ENCODE measurements at places on chromosomes 2 and 18.

DNA sequence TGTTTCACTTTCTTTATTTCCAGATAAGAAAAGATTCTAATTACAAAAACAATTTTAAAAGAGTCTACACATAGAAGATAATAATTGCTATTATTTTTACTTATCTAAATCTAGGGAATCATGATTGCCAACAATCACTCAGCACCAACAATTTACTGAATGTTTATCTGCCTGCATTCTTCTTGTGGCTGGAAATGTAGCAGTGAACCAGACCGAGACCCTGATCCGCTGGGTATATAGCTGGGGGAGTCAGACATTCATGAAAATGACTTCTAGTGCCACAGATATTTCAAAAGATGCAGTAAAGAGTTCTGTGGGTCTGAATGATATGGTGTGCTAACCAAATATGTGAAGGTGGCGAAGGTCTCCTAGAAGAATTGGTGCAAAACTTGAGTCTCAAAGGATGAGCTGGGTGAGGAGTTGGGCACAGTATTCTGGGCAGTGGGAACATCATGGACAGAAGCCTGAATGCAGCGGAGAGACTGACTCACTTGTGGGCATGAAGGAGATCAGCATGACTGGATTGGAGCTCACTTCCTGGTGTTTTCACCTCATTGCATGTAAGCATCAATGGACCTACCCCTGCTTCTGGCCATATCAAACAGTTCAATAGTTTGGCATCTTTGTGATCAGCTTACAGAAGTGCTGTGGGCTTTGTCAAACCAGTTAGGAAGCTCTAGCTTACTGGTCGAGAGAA, 26.1 kb upstream of the FN1 start:
- no peak for DNase-seq

DNA sequence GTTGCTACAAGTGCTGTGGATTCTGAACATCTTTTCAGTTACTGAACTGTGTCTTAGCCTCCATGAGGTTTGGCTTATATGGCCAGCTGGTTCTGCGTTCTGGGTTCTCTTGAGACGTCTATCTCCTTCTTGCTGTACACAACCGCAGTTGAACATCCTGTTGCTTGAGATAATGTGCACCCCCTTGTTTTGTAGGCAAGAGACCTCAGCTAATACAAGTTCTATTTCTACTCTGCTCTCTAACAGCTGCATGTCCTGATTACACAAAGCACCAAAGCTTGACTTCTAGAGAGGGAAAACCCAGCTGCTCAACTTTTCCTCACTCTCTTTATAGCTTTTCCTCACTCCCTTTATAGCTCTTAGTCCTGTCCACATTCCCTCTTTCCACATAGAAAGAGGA, 176.0 kb downstream of the LTBP1 start:
- DNase-seq = no peak

DNA sequence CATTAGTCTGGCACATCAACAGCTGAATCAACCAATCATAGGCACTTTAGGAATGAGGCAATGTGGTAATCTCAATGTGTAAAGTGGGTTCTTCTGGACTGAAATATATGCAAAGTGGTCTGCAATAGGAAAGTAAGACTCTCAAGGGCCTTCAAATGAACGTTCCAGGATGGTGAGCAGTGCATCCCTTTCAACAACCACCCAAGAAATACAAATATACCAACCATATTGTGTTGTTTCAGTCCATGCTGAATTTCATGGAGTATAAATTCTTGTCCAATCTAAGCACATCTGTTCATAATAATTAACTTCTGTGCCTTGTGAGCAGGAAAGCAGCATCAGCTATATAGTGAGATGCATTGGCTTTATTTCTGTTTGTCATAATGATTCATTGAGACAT, 556.2 kb downstream of the THSD7B start:
- peak; percentile 34 for DNase-seq

DNA sequence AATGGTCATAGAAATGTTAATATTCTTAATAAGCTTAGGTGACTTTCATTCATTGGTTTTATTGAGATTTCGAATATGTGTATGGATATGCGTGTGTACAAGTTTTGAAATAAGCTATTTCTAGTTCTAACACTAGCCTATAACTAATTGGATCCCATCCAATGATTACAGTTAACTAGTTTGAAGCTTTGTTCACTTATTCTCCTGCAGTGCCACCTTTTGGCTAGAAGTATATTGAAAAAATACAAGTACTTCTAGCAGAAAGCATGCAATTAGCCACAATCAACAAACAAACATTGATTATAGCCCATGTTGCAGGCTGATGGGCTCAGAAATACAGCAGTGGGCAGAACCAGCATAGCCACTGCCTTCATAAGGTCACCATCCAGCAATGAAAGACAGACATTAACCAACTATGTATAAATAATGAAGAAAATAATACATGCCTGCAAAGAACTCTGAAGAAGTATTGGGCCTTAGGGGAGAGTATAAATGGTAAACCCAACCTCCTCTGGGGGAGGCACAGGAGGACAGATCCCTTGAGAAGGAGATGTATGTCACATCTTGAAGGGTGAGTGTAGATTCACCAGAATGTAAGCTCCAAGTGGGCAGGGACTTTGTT, 5.1 kb upstream of the PIEZO2 start:
- DNase-seq = no peak

- no peak for DNase-seq
Observed at GRCh38 chr18:29104671-29105070, 927.7 kb upstream of the CDH2 start.

- no peak for DNase-seq
Observed at GRCh38 chr2:212990697-212991096, 160.7 kb downstream of the IKZF2 start.

GRCh38 chr2:11778923-11779757, 32.7 kb downstream of the LPIN1 start:
- DNase-seq = peak; percentile 90

GRCh38 chr2:168564641-168565040, 108.6 kb downstream of the CERS6 start:
- DNase-seq = no peak

DNA sequence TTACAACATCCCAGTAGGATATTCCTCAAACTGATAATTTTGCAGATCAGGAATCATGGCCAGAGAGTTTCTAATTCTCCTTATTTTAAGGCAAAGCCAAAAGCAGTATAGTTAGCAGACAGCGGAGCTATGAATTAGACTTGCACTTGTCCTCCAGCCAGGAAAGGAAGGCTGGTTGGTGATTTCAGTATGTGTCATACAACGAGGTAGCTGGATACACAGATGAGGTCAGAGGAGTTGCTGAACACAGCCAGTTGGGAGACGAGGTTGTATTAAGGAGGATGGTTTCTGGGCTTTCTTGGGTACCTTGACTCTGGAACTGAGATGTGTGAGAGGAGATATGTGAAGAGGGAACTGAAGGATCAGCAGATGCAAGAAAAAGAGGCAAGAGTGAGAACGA, 185.2 kb downstream of the SOX11 start:
- no peak for DNase-seq

DNA sequence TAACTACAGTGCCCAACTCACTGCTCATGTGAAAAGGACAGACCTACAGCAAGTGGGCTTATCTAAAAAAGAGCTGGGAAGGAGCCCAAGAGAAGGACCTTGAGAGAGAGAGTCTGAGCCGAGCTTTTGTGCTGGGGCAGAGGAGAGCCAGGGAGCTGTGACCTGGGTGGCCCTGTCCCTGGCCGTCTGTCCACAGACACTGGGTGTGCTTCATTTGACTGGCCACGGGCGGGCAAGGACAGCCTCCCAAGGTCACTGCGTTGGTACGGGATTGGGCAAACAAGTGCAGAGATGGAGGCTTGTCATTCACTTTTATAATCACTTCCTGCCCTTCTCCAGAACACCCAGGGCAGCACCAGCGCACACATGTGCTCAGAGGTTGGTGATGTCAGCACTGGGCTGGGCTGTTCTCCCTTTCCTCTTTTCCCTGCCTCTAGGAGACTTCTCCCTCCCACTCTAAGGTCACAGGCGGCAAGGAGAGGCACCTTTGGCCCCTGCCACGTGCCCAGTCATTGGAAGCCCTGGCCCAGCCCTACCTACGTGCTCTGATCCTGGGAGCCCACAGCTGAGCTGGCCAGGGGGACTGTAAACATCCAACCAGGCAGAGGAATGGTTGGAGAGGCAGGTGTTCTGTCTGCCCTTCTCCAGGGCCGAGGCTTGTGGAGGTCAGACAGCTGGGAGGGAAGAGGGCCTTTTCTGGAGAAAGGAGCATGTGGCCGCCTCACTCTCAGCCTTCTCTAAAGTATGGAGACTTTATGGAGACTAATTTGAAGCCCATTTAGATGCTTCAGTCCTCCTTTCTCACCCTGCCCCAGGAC, 6.4 kb upstream of the PSD4 start:
- DNase-seq = no peak

DNA sequence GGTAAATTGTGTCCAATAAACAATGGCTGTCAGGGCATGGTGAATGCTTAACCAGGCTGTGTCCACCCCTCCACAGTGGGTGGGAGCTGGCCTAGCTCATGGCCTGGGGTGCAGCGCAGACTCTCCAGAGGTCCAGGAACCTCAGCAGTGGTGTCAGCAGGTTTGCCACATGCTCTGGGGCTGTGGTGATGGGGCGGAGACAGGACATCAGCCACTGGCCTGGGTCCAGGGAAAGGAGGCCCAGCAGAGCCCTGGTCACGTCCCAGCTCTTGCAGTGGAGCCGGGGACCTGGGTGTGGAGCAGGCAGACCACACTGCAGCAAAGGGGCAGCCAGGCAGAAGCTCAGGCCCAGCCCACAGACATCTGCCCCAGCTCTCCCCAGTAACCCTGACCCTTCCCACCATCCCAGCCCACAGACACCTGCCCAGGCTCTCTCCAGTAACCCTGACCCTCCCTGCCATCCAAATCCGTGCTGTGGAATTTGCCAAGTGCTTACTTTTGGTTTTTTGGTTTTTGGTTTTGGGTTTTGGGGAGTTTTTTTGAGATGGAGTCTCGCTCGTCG, 13.8 kb upstream of the KIF1A start:
- DNase-seq = no peak

- DNase-seq = no peak
Observed at GRCh38 chr2:97969081-97970067, 26.4 kb downstream of the TMEM131 start.

DNA sequence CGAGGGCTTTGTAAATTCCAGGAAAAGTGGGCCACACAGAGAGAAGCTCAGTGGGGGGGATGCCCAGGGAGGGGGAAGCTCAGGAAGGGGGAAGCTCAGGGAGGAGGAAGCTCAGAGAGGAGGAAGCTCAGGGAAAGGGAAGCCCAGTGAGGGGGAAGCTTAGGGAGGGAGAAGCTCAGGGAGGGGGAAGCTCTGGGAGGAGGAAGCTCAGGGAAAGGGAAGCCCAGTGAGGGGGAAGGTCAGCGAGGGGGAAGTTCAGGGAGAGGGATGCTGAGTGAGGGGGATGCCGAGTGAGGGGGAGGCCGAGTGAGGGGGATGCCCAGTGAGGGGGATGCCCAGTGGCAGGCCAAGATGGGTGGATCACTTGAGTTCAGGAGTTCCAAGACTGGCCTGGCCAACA, 821 bp upstream of the CHRNG start:
- no peak for DNase-seq

- DNase-seq = no peak
Observed at GRCh38 chr2:220969348-220969747, 602.8 kb downstream of the EPHA4 start.

DNA sequence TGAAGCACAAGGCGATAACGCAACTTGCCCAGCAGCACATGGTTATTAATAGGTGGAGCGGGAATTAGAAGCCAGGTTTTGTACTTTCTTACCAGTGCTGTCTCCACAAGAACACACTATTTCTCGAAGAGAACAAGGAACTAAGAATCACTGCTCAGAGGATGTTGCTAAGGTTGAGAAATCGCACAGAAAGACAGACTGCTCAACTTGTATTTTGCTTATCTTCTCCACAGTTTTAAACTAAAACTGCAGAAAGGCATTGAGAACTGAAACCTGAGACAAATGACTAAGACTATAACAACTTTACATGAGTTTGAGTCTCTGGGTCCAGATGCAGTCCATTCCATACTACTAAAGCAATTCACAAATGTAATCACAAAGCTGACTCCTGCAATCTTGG, 6.2 kb downstream of the PRKD3 start:
- DNase-seq = no peak

DNA sequence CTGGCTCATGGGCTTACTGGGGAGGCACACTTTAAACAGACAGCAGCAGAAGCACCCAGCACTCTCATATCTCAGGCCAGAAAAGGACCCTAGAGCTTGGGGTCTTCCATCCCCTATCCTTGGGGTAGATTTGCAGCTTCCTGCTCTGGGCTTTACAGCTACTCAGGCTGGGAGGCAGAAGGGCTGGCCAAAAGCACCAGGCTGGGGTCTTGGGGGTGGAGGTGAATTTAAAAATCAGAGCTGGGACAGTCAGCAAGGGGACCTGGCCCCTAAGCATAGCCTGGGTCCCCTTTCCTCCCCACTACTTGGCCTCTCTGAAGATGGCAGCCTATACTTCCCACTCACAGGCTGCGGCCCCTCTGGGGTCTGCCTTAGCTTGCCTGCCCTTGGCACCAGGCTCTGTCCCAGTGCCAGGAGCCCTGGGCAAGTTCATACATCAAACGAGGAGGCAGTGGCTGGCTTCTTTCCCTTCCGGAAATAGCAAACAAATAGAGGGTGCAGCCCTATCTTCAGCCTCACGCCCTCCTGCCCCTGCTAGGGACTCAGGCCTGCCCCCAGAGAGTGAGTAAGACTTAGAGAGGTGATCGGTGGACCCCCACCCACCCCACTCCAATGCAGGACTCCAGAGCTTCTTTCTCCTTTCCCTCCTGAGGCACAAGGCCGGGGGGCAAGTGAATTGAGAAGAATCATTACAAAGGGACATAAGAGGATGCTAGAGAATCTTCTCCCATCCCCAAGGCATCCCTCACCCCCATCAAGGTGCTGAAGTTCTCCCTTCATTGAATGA, 26.0 kb upstream of the TNS1 start:
- peak; percentile 3 for DNase-seq

- no peak for DNase-seq
Observed at GRCh38 chr2:37394796-37395555, 50.5 kb downstream of the QPCT start.

DNA sequence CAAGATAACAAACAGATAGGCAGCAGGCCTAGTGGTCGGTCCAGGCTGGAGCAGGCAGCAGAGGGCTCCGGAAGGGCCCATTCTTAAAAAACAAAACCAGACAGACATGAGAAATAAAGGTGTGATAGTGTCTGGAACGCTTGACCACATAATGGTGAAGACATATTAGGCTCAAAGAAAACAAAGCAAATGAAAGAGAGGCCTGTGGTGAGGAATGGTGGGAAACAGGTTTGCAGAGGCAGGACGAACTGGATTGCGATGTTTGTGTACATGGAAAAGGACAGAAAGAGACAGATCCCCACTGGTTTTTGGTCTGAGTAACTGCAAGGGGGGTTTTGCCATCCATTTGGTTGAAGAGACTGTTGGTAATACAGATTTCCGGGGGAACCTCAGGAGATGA, 19.9 kb downstream of the QPCT start:
- no peak for DNase-seq

DNA sequence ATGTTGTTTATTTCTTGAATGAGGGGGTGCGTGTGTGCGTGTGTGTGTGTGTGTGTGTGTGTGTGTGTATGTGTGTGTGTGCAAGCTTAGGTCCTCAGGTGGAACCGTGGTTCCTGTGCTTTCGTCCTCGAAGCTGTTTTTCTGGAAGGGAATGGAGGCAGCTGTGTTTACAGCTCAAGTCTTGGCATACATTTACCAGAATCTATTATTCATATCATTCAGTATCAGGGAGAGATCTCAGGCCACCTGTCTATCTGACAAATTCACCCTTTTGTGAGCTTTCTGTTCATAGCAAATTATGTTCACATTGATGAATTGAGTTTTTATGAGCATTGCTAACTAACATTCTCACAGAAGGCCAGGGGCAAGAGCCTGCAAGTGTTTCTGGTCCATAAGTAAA, 550.4 kb downstream of the ARHGAP15 start:
- no peak for DNase-seq

- no peak for DNase-seq
Observed at GRCh38 chr2:168090366-168091135, 156.8 kb downstream of the STK39 start.

- DNase-seq = peak; percentile 29
Observed at GRCh38 chr2:182784777-182785176, 68.7 kb downstream of the DNAJC10 start.
